ENCODE measurements at places on chromosomes 16 and 17. TPM values are rescaled to one million over a fixed set of nuclear protein-coding genes. Genes with fewer than 3 reads are reported as not detected.

GRCh38 chr17:49576088-49576916 lies 631 bp downstream of the NXPH3 start:
- DNase-seq, result peak; percentile 54

- no peak for DNase-seq
Observed at GRCh38 chr16:62029947-62030346, 6.3 kb downstream of the CDH8 start.

GRCh38 chr17:16513873-16514272 lies 21.9 kb upstream of the LRRC75A start:
- no peak for DNase-seq

TRAF4 gene
- 53.8 TPM for polyA plus RNA-seq

- DNase-seq, result no peak
Observed at GRCh38 chr16:83806036-83806435, 1.7 kb upstream of the HSBP1 start.

CETP gene
- 1.6 TPM for polyA plus RNA-seq

PLEKHM1 gene
- 14.5 TPM for polyA plus RNA-seq
